Panc1 (cell line): ENCODE measurements at places on chromosomes 16 and 17. TPM values are rescaled to one million over a fixed set of nuclear protein-coding genes. Genes with fewer than 3 reads are reported as not detected.
A peak's percentile ranks its signal among the peaks of the same experiment; 100 is the strongest.

DNA sequence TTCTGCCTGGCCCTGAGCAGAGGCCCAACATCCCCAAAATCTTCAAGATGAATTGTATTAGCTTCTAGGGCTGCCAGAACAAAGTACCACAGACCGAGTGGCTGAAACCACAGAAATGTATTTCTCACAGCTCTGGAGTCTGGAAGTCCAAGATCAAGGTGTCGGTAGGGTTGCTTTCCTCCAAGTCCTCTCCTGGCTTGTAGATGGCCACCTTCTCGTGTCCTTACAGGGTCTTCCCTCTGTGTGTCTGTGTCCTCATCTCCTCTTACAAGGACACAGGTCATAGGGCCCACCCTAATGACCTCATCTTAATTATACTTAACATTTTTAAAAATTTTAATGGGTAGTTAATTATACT, 215.7 kb downstream of the NTN1 start:
- no peak for DNase-seq

GRCh38 chr16:89330177-89330856, 112.8 kb downstream of the ZNF778 start:
- DNase-seq: no peak

DNA sequence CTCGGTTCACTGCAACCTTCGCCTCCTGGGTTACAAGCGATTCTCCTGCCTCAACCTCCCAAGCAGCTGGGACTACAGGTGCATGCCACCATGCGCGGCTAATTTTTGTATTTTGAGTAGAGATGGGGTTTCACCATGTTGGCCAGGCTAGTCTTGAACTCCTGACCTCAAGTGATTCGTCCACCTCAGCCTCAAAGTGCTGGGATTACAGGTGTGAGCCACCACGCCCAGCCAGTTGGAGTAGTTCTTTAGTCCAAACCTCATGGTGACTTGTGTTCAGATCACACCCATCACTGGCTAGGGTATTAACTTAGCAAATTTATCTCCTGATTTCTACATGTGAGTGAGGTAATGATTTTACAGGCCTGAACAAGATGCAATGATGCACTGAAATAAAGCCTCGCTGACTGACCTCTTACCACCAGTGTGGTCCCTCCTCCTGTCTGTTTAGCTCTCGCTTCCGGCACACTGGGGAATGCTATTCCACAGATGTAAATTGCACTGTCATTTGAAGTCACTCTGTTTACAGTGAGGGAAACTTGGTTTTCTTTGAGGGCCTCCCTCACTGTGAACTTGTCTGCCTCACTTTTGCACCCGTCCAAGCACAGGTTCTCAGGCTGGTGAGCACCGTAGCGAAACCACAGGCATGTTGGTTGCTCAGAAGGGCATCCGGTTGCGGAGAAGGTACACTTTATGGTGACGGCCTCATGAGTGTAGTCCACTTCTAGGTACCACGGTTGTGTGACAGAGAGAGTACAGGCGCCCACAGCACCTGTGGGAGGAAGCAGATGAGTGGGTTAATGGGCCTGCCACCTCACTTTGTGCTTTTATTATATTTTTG, 5.5 kb downstream of the IGSF6 start:
- DNase-seq: no peak

DNA sequence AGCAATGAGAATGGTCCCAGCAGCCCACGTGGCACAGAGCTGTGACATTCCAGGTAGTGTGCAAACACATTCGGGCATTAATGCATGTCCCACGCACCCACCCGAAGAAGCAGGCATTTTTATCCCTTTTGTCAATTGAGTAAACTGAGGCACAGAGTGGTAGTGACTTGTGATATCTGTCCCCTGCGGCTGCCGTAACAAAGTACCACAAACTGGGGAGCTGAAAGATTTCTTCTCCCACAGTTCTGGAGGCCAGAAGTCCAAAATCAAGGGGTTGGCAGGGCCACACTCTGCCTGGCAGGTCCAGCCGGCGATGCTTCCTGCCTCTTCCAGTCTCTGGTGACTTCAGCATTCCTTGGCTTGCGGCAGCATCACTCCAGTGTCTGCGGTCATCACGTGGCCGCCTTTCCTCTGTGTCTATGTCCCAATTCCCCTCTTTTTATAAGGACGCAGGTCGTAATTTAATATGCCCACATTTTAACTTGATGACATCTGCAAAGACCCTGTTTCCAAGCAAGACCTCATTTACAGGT, 221.9 kb upstream of the GSE1 start:
- DNase-seq: no peak

DNA sequence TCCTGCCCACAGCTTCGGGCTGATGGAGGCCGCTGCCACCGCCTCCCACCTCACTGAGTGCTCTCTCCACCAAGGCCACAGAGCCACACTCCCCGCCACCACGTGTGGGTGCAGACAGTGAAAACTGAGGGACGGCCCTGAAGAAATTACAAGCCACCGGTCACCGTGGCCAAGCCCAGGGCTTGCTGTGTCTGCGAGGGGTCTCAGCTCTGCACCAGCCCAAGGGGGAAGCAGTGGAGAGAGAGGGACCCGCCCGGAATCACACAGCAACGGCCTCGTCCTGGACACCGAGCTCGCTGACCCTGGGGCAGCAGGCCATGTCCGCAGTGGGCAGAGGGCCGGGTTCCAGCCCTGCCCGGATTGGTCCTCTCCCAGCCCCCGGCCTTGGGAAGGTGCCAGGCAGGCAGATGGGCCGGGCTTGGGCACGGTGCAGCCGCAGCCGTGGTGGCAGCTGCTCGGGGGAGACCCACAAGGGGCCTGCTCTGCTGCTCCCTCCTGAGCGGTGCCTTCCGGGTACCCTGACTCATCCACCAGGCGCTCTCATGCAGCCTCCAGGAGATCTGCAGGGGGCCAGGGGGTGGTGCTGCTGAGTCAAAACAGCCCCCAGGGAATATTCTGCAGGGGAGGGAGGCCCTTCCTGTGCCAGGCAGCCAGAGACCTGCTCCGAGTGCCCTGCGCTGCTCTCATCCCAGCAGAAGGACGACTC, 52.0 kb downstream of the CBFA2T3 start:
- DNase-seq: no peak

GRCh38 chr16:87824991-87825841, 44.1 kb downstream of the SLC7A5 start:
- DNase-seq: no peak

DNA sequence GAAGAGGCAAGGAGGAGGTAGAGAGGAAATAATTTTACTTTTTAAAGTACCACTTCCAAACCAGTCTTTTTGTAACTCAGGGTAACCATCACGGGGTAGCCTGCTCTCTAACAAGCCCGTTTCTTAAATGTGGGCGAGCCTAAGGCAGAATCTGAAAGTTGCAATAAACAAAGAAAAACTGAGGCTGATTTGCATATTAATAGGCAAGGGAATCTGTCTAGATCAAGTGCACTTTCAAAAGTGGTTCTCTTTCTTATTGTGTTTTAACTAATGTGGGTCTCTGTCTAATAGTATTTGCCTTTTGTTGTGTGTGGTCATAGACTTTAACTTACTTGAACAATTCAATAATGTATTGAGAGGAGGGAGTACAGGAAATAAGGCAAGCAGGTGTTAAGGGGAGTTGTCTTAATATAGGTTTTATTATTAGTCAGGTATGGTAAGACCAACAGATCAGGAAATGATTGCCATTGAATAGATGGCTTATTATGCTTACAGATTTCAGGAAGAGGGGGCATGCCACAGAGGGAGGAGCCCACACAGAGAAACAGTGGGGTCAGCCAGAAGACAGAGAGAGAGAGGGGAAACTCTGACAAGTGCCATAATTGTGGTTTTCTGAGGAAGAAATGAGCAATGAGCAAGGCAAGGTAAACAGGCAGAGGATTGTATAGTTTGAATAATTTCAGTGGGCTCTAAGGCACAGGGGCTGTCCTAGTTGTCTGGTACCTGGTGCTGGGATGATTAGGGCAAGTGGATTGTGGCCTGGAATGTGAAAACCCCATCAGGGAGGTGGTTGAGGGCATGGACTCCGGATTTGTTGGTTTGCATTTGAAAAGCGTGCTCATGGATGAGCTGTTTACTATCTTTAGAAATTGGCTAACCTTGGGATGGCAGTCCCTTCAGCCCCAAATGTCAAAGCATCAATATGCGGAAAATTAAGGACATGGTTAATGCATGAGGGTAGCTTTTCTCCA, 237.2 kb downstream of the TOX3 start:
- no peak for DNase-seq

- no peak for DNase-seq
These were observed 6.9 kb upstream of the EFTUD2 start for GRCh38 chr17:44906010-44906646.

DNA sequence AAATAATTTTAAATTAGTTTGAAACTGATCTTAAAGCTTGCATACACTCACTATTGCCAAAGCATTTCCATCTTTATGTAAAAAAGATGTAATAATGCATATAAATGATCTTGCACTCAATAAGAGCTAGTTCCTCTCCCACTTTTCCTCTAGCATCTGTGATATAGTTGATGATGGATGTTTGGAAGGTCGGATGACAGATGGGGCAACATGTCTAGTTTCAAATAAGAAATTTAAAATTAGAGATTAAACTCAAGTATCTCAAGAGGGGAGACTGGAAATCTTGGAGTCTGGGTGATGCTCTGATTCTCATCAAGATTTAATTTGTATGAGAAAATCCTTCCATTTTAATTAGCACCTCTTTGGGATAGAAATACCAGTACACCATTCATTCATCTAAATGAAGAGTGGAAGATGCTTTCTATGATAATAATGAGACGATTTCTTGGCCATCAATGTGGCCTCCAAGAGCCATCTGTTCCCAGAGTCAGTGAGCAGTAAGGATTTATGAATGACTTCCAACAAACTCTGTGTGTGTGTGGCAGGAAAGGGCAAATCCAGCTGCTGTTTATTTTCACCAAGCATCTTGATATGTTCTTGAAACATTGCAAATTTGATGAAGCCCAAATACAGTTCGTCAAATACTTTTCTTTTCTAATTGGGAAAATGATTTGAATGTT, 616.3 kb upstream of the CDH8 start:
- no peak for DNase-seq

DNA sequence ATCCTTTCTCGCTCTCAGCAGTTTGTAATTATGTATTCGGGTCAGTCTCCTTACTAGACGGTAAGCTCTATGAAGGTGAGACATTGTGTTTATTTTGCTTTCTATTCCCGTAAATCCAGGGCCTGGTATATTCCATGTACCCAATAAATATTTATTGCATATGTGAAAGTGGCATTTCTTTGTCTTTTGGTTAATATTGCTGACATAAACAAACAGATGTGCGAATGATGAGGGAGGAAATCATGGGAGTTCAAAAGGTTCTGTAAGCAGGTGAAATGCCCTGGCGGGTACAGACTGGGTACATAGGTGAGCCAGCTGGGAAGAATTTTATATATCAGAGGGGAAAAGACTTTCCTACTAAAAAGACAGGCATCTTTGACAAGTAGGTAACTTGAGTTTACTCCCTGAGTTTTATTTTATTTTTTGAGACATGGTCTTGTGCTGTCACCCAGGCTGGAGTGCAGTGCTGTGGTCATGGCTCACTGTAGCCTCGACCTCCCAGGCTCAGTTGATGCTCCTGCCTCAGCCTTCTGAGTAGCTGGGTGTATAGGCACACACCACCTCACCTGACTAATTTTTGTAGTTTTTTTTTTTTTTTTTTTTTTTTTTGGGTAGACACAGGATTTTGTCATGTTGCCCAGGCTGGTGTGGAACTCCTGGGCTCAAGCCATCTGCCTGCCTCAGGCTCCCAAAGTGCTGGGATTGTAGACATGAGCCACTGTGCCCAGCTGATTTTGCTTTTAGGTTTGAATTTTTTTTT, 5.7 kb upstream of the METTL9 start:
- no peak for DNase-seq

DNA sequence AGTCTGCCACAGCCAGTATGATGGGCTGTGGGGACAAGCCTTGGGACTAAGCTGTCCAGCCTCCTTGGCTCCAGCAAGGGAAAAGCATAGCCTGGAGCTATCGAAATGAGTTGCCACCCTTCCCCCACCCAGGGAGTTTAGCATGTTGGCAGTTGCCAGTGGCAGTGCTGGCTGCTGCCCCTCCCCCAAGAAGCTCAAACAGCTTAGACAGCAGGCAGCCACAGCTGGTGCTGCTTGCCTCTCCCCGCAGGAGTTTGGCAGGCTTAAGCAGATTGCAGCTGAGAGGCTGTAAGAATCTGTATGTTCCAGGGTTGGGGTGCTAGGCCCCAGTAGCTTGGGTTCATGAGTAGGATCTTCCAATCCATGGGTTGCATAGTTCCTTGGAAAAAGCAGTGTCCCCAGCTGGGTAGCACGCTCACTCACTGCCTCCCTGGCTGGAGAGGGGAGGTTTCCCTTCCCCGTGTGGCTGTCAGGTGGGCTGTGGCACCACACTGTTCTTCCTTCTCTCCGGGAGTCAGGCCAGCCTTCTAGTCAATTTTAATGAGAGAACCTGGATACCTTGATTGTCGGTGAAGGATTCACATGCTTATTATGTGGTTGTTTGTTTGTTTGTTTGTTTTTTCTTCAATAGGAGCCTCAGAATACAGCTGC, 506.1 kb downstream of the CDH11 start:
- DNase-seq: no peak

DNA sequence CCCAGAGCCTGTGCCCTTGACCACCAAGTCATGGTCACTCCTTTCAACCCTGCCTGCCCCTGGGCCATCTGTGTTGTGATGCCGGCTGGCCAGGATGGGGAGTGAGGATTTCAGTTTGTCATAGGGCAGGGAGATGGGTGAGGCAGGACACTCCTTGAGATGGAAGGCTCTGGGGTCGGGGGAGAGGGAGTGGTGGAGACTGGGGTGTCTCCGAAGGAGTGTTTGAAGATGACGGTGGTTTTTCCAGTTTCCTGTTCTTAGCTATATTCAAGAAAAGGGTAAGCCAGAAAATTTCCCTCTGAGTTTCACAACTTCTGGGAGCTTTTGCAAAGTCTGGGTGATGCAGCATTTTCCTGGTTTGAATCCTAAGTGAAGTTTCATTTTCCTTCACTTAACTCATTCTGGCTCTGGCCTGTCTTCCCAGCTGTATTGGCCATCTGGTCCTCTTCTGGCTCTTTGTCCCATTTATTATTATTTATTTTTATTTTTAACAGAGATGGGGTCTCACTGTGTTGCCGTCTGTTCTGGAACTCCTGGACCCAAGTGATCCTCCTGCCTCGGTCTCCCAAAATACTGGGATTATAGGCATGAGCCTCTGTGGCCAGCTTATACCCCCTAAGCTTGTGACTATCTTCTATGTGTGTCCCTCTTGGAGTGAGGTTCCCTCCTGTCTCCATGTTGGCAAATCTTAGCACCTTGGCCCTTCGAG, 27.7 kb downstream of the ABCC1 start:
- no peak for DNase-seq

GRCh38 chr17:48322060-48322459, 108.0 kb downstream of the SKAP1 start:
- DNase-seq: no peak

GRCh38 chr17:48548523-48549280, 3.8 kb upstream of the HOXB2 start:
- DNase-seq: no peak

DNA sequence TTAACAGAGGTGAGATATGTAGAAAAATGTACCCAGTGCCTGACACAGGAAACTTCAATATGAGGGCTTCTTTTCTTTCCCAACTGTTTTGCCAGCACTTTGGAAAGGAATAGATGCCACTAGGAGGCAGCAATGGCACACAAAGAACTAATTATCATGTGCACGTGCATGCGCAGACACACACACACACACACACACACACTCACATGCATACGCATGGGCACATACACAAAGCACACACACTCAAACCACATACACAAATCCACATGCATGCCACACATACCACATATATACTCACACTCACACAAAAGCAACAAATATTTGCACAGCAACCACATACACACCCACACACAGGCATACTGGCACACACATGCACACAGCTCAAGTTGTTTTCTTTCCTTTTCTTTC, 8.8 kb upstream of the CEP112 start:
- peak; percentile 17 for DNase-seq

Gene GAS2L2
- not detected for total RNA-seq

Gene EVPLL
- not detected for total RNA-seq

Gene TBC1D3G
- total RNA-seq: 0.15 TPM
